Posterior cingulate gyrus (tissue), 11 donors: ENCODE measurements at places on chromosomes 4 and X.

GRCh38 chr4:56535915-56536314 is 30.3 kb downstream of the ARL9 start:
- DNase-seq: no peak

- no peak for DNase-seq
Measured at GRCh38 chr4:113858924-113859323, 97.4 kb upstream of the CAMK2D start.

- DNase-seq: no peak
Measured at GRCh38 chr4:83456184-83456501, 285 bp downstream of the MRPS18C start.

DNA sequence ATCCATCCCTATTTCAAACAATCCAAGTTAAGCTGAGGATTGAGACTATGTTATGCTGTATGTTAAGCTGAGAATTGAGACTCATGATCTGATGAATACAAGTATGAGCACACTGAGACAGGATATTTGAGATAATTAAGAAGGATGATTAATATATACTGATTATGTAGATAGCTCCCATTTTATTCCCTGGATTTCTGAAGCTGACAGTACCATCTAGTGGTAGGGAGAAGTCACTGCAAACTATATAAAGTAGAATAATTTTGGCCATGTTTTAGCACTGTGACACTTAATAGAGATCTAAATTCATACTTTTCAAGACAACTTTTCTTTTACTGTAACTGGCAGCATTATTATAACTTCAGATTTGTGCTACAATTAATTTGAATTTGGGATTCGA is 63.8 kb upstream of the HPRT1 start:
- no peak for DNase-seq

DNA sequence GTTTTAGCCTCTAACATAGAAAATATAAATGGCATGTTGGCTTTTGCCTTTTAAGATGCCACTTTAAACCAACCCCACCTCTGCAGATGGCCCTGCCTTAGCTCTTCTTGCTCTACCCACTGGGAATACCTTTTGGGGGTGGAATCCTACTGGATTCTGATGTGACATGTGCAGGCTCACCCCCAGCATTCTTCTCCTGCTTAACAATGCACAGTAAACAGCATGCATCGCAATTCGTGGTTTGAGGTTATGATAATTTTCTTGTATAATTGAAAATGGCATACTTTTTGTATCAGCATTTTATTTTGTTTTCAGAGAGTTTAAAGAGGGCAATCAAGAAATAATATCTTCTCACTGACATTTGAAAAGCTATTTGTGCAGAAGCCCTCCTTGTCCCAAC is 167.9 kb downstream of the AREG start:
- DNase-seq: no peak

GRCh38 chrX:53287493-53288138 is 6.2 kb upstream of the IQSEC2 start:
- peak; percentile 53 for DNase-seq

GRCh38 chrX:17669458-17669857 is 67.8 kb upstream of the SCML1 start:
- DNase-seq: no peak

- DNase-seq: no peak
Measured at GRCh38 chr4:186643501-186644310, 80.0 kb downstream of the FAT1 start.

- no peak for DNase-seq
Measured at GRCh38 chr4:115149106-115149505, 35.7 kb upstream of the NDST4 start.

DNA sequence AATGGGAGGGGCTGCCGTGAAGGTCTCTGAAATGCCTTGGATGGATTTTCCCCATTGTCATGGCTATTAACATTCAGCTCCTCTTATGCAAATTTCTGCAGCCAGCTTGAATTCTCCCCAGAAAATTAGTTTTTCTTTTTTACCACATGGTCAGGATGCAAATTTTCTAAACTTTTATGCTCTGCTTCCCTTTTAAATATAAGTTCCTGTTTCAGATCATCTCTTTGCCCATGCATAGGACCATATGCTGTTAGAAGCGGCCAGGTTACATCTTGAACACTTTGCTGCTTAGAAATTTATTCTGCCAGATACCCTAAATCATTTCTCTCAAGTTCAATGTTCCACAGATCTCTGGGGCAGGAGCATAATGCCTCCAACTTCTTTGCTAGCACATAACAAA is 13.8 kb upstream of the CLDN34 start:
- DNase-seq: no peak

GRCh38 chr4:101349801-101350064 is 2.4 kb upstream of the PPP3CA start:
- no peak for DNase-seq

- DNase-seq: no peak
Measured at GRCh38 chr4:5758741-5759140, 47.7 kb downstream of the EVC start.

- DNase-seq: no peak
Measured at GRCh38 chr4:82905205-82905604, 4.7 kb downstream of the THAP9 start.

DNA sequence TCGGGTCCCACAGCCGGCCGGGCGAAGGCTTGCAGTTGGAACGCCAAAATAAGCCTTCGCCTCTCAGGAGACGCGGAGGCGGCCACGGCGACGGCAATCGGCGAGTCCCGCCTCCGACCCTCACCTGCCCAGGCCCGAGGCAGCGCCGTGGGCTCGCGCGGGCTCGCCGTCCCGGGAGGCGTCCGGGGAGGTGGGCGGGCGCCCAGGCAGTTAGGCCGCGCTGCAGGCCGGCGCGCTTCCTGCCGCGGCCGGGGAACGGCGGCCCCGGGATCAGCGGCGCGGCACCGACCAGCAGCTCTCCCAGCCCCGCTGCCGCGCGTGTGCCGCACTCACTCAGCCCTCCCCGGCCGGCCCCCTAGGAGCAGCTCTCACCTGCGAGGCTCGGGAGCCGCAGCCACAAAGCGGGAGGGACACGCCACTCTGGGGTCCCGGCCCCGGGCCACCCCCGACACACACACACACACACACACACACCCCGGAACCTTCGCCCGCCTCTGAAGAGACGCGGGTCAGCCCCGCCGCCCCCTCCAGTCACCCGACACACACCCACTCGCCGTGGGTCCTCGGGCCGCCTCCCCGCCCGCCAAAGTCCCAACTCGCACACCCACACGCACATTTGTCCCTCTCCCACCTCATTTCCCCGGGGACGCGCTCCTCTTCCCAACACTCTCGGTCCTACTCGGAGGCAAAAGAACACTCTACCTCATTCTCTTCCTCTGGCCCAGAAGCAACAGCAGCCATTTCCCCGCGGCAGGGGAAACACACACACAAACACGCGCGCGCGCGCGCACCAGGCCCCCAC is at the start of gene CNOT6L:
TSS of gene CNOT6L (minus strand) at position 767 of the 802 bp plus-strand sequence. CDS start at position 707, 60 bp downstream.
- peak; percentile 92 for DNase-seq

DNA sequence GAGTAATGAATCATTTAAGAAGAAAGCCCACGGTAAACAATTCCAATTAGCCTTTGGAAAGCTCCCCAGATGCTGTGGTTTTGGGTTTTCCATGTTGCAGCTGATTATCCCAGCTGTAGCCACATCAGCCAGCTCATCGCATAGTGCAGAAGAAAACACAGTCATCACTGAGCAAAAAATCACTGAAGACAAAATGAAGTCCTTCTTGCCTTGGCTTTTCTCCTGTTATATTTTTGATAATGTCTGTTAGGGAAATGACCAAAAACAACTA is 193.0 kb upstream of the C1QTNF7 start:
- DNase-seq: no peak

DNA sequence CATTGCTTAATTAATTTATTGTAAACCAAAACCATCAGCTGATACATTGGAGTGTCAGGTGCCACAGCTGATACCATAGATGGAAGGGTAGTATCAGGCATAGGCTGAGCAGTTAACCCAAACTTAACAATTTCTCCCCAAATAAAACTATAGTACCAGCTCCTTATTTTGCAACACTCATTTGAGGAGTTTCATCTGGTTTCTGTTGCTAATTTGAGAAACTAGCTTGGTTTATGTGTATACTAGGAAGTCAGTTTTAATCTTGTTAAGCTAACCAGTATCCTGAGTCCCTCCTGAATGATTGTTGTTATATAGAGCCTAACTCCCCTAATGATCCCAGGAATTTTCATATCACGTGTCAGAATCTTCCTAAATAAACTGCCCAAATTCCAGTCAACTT is 12.7 kb downstream of the DCAF16 start:
- DNase-seq: no peak

DNA sequence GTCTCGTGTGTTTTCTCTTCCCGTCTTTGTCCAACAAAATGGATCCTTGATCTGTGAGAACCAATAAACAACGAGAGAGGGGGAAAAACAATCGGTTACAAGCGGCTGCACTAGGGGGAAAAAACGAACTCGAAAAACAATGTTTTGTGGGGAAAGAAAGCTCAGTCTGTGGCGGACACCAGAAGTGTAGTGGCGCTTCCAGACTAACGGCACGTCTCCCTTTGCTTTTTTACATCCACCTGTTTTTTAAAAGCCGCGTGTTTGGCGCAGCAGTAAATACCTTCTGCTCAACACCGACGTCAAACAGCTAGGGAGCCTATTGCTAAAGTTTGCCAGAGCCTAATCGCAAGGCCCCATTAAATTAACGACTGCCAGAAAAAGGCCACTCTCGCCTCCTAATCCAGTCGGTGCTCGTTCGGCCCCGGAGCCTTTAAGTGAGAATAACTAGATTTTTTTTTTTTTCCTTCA is 3.3 kb downstream of the NKX6-1 start:
- DNase-seq: no peak

DNA sequence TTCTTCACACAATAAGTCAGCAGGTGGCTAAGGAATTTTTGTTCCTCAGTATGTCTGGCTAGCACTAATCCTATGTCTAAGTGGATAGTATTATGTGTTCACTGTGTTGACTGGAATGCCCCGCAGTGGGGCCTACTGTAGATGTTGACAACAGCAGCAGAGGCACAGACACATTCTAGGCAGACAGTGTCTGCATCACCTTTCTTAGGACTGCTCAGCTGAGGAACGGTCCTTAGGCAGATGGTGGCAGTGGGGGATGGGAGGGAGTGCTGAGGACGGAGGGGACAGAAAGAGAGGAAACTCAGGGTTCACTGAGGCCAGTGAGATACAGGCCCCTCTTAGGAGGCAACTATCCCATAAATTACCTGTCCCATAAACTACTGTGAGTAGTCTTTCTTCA is 44.6 kb upstream of the LEF1 start:
- DNase-seq: no peak

- DNase-seq: no peak
Measured at GRCh38 chr4:181970366-181970765, 272.8 kb upstream of the TENM3 start.

DNA sequence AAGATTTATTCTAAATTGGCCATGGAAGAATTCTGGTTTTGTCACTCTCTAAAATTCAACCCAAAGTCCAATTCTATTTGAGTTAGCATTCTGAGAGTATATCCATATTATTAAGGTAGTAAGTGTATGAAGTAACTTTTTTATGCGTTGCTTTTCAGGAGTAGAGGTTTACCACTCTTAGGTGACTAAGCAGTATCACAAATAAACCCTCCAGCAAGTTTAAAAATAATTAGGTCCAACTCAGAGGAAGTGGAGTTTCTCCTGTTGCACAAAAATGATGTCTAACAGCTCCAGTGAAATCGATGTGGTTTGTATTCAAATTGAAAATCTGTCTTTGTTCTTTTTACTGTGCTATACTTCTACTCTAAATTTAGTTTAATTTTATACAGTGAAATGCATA is 6.6 kb downstream of the SCML1 start:
- no peak for DNase-seq

DNA sequence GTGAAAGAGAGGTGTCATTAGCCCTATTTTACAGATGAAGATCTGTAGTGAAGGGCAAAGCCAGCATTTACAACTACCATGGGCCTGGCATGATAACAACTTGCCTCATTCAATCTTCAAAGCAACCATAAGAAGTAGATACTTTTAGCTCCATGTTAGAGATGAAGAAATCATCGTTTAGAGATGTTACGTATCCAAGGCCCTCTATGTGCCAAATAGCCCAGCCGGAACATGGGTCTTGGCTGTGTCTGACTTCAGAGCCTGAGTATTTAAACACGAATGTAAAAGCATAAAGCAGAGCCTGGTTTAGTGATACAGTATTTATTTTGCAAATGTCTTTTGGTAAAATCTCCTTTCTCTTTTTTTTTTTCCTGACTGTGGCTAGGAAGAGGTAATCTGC is 197.1 kb downstream of the RASL11B start:
- DNase-seq: no peak
